ENCODE measurements at places on chromosomes 16 and 17.
A peak's percentile ranks its signal among the peaks of the same experiment; 100 is the strongest.

DNA sequence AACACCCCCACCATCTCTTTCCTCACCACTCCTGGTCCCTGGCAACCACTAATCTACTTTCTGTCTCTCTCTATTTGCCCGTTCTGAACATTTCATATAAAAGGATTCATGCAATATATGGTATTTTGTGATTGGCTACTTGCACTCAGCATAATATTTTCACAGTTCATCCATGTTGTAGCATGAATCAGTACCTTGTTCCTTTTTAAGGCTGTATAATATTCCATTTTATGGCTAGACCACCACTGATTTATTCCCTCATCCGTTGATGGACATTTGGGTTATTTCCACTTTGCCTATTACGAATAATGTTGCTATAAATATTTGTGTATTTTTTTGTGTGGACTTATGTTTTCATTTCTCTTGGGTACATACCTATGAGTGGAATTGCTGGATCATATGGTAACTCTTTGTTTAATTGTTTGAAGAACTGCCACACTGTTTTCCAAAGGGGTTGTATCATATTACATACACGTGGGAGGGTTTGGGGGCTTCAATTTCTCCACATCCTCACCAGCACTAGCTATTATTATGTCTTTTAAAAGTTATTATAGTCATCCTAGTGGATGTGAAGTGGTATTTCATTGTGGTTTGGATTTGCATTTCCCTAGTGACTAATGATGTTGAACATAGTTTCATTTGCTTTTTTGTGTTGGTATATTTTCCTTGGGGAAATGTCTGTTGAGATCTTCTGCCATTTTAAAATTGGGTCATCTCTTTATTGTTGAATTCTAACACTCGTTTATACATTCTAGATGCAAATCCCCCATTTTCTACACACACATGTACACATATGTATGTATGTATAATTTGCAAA lies 26.3 kb downstream of the SEC14L5 start:
- no peak for DNase-seq

DNA sequence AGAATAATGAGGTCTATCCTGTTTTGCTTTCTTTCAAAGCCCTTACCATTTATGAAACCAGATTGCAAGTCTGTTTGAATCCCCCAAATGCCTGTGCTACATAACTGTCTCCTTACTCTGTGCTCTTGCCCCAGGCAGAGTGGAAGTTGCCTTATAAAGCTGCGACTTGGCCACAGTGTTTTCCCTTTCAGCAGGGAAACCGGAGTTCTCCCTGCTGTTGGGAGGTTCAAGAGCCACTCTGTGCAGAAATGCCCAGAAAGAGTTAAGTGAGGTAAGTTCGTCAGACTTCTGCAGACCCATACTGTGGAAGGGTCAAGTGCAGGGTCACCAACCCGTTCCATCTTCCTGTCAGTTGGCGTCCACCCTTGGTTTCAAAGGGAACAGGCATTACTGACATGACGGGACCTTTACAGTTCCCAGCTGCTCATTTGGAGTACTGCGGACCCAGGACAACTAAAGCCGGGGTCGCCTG lies 508.9 kb downstream of the WWOX start:
- DNase-seq, result no peak

- DNase-seq, result no peak
Measured at GRCh38 chr17:75645889-75646637, 12.8 kb downstream of the SMIM5 start.

DNA sequence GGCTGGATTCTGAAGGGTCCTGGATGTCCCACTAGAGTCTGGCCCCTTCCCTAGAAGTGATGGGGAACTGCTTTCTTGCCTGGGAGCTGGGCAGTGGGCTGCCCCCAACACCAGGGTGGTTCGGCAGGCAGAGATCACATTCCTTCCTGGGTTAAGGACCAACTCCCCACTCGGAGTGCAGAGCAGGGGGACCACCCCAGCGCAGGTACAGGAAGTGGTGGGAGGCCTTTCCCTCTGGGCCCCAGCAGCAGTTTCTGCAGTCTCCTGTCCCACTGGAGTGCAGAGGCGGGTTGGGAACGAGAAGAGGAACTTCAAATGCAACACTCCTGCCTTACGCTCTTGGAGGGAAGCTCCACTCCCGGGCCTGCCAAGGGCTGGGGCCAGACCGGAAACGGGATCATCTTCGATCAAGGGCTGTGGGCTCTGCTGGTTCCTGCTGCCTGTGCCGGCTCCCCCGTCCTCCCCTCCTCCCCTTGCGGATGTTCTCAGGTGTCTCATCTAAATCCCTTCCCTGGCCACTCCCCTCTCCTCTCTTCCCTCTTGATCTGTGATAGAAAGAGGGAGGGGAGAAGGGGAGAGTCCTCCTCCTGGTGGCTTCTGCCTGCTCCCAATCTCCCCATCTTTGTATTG lies 9.0 kb upstream of the NGFR start:
- no peak for DNase-seq

GRCh38 chr16:6643080-6643686 lies 689.5 kb upstream of the RBFOX1 start:
- peak; percentile 57 for DNase-seq

DNA sequence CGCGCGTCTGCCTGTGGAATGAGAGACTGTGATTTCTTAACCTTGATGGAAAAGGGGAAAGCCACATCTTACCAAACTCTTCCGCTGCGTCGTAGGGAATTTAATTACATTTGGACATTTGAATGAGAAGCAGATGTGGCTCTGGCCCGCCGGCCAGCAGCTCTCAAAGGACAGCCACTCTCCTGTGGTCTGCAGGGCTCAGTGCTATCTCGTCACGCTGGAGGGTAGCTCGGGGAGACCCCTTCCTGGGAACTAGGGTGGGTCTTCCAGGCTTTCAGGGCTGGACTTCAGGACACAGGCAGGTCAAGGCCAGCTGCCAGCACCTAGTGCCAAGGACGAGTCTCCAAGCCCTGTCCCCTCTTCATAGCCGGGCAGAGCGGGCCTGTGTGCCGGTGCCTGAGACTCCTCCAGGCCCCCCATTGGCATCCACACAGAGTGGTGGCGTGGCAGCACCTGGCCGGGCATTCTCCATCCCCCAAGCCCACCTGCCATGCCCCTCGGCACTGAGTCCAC lies 15.9 kb upstream of the TBX2 start:
- no peak for DNase-seq

- no peak for DNase-seq
Measured at GRCh38 chr16:81029930-81030604, 5.6 kb upstream of the ATMIN start.

DNA sequence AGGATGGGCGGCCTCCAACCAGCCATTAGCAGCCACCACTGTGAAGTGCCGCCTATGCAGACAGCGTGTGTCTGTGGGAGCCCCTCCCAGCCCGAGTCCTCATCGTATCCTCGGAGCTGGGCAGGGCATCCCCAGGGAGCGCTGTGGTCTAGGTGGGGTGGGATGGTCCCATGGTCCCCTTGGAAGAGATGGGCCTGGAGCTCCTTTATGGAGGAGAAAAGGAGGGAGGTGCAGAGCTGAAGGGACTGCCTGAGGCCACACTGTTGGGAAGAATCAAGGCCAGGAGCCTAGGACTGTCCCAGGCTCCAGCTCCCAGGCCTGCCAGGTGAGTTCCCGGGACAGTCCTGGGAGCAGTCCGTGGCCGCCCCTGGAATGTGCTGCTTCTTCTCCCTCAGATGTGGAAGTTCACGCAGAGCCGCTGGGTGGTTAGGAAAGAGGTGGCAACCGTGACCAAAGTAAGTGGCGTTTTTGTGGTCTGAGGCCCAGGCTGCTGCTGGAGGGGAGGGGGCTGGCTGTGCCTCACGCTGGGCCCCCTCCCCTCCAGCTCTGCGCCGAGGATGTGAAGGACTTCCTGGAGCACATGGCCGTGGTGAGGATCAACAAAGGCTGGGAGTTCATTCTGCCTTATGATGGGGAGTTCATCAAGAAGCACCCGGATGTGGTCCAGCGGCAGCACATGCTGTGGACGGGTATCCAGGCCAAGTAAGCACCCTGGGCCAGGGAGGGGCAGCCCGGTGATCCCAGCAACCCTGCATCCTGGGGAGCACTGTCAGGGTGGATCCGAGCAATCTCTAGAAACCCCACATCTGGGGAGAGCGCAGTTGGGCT lies 27.0 kb downstream of the POLR3E start:
- no peak for DNase-seq

DNA sequence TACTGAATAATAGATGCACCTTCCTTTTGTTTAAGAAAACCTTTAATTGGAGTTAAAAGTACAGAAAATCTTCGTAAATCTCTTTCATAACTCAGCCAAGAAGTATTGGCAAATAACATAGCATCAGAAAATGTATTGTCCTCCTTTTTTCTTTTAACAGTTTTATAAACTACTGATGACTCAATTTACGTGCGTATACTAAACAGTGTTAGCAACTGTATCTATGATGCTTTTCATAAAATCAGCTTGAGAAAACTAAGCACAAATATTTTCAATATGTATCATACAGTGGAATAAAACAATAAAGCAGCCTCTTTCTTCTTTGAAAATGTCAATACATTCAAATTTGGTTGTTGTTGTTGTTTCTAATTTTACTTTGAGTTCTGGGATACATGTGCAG lies 88.6 kb downstream of the STXBP4 start:
- no peak for DNase-seq

- no peak for DNase-seq
Measured at GRCh38 chr17:61597607-61598006, 6.6 kb upstream of the NACA2 start.

DNA sequence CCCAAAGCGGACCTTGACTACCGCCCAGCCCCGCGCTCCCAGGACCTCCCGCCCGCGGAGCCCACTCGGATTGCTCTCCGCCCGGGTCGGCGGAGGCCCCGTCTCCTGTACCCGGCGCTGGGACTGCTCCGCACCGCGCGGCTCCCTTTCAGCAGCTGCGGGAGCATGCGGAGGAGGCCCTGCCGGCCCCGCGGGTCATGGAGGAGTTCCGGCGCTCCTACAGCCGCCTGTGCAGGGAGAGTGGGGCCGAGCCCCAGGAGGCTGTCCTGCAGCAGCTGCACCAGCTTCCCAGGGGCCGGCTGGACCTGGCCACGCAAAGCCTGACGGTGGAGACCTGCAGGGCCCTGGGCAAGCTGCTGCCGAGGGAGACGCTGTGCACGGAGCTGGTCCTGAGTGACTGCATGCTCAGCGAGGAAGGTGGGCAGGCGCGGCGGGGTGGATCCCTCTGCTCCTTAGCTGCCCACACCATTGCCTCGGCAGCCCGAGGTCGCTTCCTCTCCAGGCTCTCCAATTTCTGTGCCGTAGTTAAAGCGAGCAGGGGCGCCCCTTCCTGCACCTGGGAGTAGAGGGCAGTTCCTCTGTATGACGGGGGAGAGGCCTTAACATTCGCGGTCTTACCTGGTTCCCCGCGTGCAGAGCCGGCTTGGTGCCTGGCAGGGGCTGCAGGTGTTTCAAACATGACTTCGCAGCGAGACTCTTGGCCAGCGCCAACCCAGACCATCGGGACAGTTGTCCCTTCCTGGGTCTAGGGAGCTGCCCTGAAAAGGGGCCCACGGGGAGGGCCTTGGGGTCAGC lies 539 bp downstream of the LRRC45 start:
- no peak for DNase-seq
